OCI-M1 (cell line): ENCODE measurements at places on chromosomes 4 and X.
A peak's percentile ranks its signal among the peaks of the same experiment; 100 is the strongest.

DNA sequence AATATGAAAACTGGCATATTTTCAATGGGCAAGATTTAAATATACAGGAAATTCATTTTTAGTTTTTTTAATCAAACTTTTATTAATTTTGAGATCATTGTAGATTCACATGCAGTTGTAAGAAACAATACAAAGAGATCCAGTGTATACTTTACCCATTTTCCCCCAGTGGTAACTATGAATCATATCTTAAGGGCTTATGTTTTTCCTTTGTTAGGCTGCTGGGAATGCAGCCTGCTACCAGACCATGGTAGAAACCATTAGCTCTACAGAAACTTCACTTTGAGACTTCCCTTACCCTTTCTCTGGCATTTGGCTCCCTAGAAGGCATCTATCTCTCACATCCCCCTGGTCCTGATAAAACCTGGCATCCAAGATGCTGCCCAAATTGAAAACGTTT lies 147.6 kb upstream of the EOLA2 start:
- no peak for DNase-seq

GRCh38 chrX:69173906-69174305 lies 8.7 kb upstream of the PJA1 start:
- DNase-seq, result no peak

- DNase-seq, result peak; percentile 50
Measured at GRCh38 chr4:98387345-98388026, 126.3 kb downstream of the RAP1GDS1 start.

GRCh38 chr4:30769093-30769492 lies 48.9 kb downstream of the PCDH7 start:
- no peak for DNase-seq
